Activated CD4-positive, alpha-beta memory T cell treated with anti-CD3 and anti-CD28 coated beads for 36 hours (primary cell): ENCODE measurements at places on chromosomes 4 and X. TPM values are rescaled to one million over a fixed set of nuclear protein-coding genes. Genes with fewer than 3 reads are reported as not detected.

TNMD gene
- not detected for total RNA-seq

TMEM144 gene
- 0.29 TPM for total RNA-seq

KCND1 gene
- 2.4 TPM for total RNA-seq

DCAF4L1 gene
- total RNA-seq = 0.17 TPM

PRR32 gene
- not detected for total RNA-seq

GPR119 gene
- total RNA-seq = not detected

TMEM156 gene
- total RNA-seq = 28.4 TPM

VSIG1 gene
- 1.2 TPM for total RNA-seq

NMU gene
- total RNA-seq = 0.63 TPM

CABS1 gene
- not detected for total RNA-seq

PCDH11X gene
- total RNA-seq = not detected

ZNF157 gene
- 0.53 TPM for total RNA-seq

HTN1 gene
- total RNA-seq = not detected

CT45A3 gene
- not detected for total RNA-seq

MCTS1 gene
- 70.9 TPM for total RNA-seq

SERPINA7 gene
- total RNA-seq = not detected

ADGRL3 gene
- not detected for total RNA-seq

ANXA5 gene
- total RNA-seq = 140 TPM

CFI gene
- total RNA-seq = not detected

IGBP1 gene
- 50.8 TPM for total RNA-seq

ZDHHC15 gene
- 0.14 TPM for total RNA-seq

SLC6A14 gene
- total RNA-seq = not detected

CXCL6 gene
- total RNA-seq = not detected

MSX1 gene
- 0.12 TPM for total RNA-seq

PAGE1 gene
- not detected for total RNA-seq

EDNRA gene
- total RNA-seq = not detected

CT45A2 gene
- not detected for total RNA-seq

MTNR1A gene
- not detected for total RNA-seq

ARR3 gene
- total RNA-seq = not detected

RS1 gene
- total RNA-seq = not detected
